CD4-positive, alpha-beta memory T cell (primary cell): ENCODE measurements at places on chromosomes 6 and 20.

- DNase-seq, result no peak
Observed at GRCh38 chr20:64188682-64189529, 24.7 kb downstream of the MYT1 start.

DNA sequence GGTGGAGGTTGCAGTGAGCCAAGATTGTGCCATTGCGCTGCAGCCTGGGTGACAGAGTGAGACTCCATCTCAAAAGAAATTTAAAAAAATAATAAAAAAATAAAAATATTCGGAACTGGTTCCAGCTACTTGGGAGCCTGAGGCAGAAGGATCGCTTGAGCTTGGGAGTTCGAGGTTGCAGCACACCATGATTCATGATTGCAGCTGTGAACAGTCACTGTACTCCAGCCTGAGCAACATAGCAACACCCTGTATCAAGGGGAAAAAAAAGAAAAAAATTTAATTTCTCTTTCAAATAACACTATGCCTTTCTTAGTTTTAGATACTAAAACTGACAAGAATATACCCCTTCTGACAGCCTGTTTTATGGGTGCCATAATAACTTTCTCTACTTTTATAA is 10.5 kb downstream of the KDM1B start:
- no peak for DNase-seq

DNA sequence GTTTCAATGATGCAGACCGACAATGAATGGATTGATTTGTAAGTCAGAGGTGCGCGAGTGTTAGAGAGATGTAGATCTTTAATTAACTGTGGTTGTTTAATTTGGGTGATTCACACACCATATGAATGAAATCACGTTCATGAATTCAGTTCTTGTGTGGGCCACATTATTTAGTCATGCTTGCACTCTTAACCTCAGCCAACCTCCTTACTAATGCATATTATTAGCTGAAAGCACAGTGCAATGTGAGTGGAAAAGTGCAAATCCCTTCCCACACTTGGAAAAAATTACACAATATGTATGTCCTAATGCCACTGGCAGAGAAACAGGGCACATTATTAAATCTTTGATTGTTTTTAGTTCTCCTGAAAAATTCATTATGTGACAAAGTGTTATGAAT is 512.5 kb downstream of the BCKDHB start:
- no peak for DNase-seq

DNA sequence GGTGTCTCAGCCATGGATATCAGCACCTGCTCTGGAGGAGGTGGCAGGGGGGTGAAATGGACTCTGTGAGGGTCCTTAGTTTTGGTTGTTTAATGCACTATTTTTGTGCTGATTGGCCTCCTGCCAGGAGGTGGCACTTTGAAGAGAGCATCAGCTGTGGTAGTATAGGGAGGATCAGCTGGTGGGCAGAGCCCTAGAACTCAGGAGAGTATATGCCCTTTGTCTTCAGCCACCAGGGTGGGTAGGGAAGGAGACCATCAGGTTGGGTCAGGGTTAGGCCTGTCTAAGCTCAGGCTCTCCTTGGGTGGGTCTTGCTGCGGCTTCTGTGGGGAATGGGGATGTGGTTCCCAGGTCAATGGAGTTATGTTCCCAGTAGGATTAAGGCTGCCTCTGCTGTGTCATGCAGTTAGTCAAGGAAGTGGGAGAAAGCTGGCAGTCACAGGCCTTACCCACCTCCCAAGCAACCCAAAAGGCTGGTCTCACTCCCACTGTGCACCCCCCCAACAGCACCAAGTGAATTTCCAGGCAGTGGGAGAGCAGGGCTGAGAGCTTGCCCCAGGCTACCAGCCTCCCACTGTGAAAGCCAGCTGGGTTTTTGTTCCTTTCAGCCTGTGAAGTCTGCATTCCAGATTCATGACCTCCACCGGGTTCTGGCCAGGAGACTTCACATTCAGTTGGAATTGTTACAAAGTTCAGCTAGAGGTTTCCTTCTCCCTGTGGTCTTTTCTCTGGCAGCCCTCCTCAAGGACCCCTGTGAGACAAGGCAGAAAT is 5.7 kb upstream of the OSTM1 start:
- DNase-seq, result no peak

GRCh38 chr6:120320481-120321162 is 971.1 kb upstream of the MAN1A1 start:
- no peak for DNase-seq

GRCh38 chr6:169912266-169913095 is 161.1 kb downstream of the ERMARD start:
- DNase-seq, result no peak

GRCh38 chr20:10369723-10370090 is 64.3 kb downstream of the MKKS start:
- no peak for DNase-seq

DNA sequence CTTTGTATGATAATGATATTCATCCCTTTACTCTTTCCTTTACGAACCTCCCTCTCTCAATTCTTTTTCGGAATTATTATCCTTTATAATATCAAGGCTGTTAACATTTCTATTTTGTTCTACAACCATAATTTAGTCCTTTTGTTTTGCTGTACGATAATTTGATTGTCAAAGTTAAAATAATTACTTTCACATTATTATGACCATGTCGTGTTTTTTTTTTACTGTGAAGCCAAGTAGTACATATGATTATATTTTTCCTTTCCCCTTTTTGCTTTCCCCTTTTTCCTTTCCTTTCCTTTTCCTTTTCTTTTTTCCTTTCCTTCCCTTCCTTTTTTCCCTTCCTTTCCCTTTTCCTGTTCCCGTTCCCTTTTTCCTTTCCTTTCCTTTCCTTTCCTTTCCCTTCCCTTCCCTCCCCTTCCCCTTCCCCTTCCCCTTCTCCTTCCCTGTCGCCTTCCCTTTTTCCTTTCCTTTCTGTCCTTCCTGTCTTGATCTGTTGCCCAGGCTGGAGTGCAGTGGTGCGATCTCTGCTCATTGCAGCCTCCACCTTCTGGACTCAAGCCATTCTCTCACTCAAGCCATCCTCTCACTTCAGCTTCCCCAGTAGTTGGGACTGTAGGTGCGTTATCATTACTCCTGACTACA is 19.5 kb downstream of the CD2AP start:
- no peak for DNase-seq

DNA sequence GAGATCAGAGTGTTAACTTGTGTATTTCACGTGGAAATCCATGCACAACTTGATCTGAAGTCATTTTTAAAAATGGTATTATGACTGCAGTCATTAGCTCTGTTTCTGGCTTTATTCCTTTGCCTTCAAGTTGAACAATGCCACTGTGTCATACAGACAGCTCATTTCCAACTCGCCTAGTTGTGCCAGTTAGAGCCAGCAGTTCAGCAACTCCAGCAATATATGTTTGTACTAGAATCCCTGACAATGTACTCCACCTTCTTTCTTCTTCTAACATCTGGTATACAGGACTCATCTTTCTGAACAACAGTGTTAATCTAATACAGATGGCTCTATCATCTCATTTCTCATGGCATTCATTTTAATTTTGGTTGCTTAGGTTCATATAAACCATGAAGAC is 418.3 kb upstream of the POU3F2 start:
- no peak for DNase-seq

DNA sequence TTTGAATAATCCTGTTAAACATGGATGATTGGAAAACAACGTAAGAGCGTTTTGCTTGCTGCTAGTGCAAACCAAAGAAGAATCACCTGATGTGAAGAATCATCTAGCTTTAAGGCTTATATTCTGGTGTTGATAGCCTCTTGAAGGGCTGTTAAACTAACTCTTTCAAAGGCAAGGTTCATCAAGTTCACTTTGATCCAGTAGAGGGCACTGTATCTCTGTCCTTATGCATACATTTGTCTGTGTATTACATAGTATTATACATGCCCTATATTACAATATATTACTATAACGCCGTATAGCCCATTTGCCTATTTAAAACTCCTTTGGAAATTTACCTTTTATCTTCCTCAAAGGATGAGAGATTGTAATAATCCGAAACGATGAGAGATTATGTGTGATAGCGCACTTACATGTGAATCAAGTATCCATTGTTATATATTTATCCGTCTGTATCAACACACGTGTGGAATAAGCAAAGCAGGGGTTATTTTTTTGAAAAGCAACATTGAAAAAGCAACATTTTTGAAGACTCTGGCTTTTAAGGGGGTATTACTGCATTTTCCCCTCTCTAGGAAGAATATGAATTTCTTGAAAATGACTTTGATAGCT is 50.8 kb upstream of the NRN1 start:
- DNase-seq, result peak; percentile 4

- DNase-seq, result no peak
Observed at GRCh38 chr20:6575912-6576401, 191.5 kb upstream of the BMP2 start.

GRCh38 chr6:149216459-149216858 is 101.1 kb upstream of the TAB2 start:
- DNase-seq, result no peak

- no peak for DNase-seq
Observed at GRCh38 chr6:1739680-1740079, 130.0 kb downstream of the FOXC1 start.

GRCh38 chr20:37426106-37426505 is 80.2 kb downstream of the SRC start:
- DNase-seq, result no peak

DNA sequence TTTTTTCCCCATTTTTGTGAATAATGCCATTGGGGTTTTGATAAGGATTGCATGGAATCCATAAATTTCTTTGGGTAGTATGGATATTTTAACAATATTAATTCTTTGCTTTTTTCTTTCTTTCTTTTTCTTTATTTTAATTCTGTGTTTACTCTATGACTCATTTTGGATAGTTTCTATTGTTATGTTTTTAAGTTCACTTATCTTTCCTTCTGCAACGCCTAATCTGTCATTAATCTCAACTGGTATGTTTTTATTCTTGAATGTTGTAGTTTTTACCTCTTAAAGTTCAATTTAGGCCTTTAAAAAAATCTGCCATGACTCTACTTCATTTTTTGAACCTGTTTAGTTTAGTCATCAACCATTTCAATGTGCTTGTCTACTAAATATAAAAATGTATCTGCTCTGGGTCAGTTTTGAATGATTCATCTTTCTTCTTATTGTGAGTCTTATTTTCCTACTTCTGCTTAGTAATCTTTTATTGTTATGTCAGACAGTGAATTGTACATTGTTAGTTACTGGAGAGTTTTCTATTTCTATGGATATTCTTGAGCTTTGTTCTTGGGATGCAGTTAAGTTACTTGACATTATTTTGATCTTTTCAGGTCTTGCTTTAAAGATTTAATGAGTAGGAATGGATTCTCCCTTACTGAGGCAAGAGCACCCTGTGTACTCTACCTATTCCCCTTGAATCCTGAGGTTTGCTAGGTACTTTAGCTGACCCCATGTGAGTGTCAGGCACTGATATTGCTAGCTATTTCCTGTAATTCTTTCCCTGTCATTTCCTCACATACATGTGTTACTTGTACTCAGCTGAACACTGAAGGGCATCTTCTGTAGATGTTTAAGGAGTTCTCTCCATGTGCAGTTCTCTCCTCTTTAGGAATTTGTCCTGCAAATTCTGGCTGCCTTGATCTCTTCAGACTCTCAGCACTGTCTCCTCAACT is 104.2 kb downstream of the TFAP2B start:
- DNase-seq, result no peak

DNA sequence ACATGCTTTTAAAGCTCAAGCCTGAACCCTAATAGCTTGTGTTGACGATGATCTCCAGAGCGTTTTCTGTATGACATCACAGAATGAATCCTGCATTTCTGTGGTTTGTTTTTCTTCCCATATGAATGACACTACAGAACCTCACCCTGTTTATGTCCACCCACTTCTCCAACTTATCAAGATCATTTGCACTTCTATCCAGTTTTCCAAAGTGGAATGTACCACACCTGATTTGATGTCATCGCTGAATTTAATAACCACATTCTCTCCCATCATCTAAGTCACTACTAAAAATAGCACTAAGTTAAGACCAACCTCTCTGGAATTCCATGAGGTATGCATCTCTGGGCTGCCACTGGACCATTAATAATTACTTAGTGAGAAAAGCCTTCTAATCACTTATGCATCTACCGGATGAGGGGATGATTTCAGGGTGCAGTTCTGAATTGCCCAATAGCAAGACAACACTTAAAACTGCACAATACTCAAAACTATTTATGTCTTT is 33.3 kb upstream of the CITED2 start:
- no peak for DNase-seq

GRCh38 chr6:157380458-157380778 is 572 bp upstream of the ZDHHC14 start:
- DNase-seq, result no peak

GRCh38 chr6:137792160-137793033 is 74.7 kb upstream of the TNFAIP3 start:
- DNase-seq, result no peak

GRCh38 chr6:142165227-142165626 is 18.2 kb downstream of the VTA1 start:
- DNase-seq, result no peak

DNA sequence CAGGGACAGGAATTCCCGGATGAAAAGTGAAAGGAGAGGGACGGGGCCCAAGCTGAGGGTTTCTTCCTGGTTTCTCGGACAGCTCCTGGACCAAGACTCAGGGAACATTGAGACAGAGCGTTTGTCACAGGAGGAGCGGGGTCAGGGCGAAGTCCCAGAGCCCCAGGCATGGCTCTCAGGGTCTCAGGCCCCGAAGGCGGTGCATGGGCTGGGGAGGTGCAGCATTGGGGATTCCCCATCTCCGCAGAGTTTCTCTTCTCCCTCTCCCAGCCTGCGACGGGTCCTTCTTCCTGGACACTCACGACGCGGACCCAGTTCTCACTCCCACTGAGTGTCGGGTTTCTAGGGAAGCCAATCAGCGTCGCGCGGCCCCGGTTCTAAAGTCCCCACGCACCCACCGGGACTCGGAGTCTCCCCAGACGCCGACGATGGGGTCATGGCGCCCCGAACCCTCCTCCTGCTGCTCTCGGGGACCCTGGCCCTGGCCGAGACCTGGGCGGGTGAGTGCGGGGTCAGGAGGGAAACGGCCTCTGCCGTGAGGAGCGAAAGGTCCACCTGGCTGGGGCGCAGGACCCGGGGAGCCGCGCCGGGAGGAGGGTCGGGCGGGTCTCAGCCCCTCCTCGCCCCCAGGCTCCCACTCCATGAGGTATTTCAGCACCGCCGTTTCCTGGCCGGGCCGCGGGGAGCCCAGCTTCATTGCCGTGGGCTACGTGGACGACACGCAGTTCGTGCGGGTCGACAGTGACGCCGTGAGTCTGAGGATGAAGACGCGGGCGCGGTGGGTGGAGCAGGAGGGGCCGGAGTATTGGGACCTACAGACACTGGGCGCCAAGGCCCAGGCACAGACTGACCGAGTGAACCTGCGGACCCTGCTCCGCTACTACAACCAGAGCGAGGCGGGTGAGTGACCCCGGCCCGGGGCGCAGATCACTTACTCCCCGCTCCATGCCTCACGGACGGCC is 54.6 kb upstream of the POLR1H start:
- DNase-seq, result peak; percentile 20

DNA sequence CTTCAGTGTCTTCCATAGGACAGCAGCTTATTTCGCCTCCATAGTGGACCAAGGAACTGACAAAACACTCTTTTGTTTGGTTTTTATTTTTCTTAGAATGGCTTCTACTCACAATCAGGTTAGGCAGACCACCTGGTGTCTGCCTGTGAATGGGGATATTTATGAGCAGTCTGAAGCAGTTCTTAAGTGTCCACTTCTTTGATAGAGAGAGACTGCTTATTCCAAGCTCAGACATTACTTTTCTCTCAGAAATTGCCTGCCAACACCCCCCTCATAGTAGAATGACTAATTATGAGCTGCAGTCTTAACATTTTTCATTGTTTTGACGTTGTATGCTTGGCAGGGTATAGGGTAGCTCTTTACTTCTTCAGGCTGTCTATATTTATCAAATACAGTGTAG is 174.7 kb downstream of the ZFAND3 start:
- no peak for DNase-seq

GRCh38 chr6:52261229-52261628 is 16.9 kb upstream of the IL17F start:
- DNase-seq, result no peak

- DNase-seq, result no peak
Observed at GRCh38 chr20:21714297-21715192, 9.1 kb downstream of the PAX1 start.
